ENCODE measurements at places on chromosomes 16 and 17. TPM values are rescaled to one million over a fixed set of nuclear protein-coding genes. Genes with fewer than 3 reads are reported as not detected.

Gene TANGO6
- 19.7 TPM for total RNA-seq

Gene CDH8
- total RNA-seq: not detected

Gene PRR35
- total RNA-seq: not detected

Gene STH
- not detected for total RNA-seq

Gene ADGRG1
- 0.83 TPM for total RNA-seq

GRCh38 chr17:72498364-72499210 is 377.8 kb downstream of the SOX9 start:
- no peak overlapping the region for H3K27ac ChIP-seq
- no peaks in the 10 kb centered on the region for H3K27me3 ChIP-seq
- peak; percentile 40 for DNase-seq
- no peaks in the 10 kb centered on the region for H3K36me3 ChIP-seq

GRCh38 chr16:427250-427649 is 1.8 kb downstream of the RAB11FIP3 start:
- no peak for DNase-seq
- no peaks in the 10 kb centered on the region for H3K27me3 ChIP-seq
- no peak overlapping the region for H3K27ac ChIP-seq
- peak overlapping the region; percentile 65 for H3K4me3 ChIP-seq
- H3K36me3 ChIP-seq: peaks cover 5% of the 10 kb centered on the region
- H3K4me1 ChIP-seq: peaks cover 13% of the 10 kb centered on the region

DNA sequence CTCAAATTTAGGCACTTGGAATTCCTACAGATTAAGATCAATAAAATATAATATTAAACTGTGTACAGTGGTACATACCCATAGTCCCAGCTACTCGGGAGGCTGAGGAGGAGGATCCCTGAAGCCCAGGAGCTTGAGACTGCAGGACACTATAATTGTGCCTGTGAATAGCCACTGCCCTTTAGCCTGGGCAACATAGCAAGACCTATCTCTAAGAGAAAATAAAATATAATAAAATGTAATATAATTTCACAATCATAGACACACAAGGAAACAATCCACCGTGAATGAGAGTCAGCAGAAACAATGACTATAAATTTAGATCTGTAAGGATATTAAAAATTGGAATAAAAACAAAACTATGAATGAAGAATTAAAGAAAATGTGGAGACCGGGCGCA is 10.0 kb upstream of the TNK1 start:
- H3K27ac ChIP-seq: no peak overlapping the region
- no peak overlapping the region for H3K4me3 ChIP-seq
- no peaks in the 10 kb centered on the region for H3K4me1 ChIP-seq
- DNase-seq: no peak

DNA sequence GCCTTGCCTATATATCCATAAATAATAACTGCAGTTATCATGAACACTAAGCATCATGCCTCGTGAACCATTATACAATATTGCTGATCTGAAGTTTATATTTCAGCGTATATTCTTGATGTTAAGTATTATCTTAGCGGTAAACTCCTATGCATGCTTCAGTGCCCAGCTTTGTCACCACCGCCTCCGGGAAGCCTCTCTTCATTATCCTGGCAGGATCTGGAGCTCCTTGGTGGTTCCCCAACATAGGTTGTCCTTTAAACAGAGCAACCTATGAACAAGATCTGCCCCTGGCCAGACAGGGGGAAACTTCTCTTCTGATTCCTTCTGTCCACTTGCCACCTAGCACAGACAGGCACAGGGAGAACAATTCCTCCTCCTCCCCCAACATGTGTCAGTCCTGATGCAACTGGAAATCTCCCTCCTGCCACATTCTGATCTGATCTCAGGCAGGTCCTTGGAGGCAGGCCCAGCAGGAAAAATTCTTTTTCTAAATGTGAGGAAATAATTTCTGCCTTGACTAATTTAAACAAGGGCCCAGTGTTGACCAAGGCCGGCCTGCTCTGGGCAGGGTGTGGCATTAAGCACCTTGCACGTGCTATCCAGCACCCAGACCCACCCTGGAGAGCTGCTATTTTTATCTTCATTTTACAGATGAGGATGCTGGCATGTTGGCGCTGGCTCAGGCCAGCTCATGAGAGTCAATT is 22.4 kb downstream of the SPNS2 start:
- DNase-seq: peak; percentile 54
- H3K4me1 ChIP-seq: peaks cover 6% of the 10 kb centered on the region
- no peaks in the 10 kb centered on the region for H3K36me3 ChIP-seq
- no peak overlapping the region for H3K4me3 ChIP-seq
- H3K27me3 ChIP-seq: peaks cover 3% of the 10 kb centered on the region

DNA sequence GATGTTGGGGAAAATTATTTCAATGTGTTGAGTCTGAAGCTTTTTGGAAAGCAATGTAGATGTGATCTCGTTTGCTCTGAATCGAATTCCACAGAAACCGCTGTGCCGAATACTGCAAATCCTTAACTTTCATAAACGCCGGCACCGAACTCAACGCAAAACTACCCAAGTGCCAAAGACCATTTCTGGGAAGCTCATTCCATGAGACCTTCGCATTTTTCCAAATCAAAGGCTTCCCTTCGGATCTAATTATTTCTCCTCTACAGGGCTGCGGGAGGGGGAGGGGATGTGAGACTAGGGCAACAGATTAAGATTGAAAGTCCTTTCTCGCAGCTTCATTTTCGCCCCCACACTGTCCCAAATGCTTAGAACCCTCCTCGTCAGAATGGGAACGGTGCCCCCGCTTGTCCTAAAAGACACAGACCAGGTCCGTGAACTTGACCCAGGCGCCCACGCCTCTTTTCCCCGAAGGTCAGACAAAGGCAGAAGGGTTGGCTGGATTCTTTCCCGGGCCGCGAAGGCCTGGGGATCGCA is 4.0 kb downstream of the PRAC1 start:
- H3K36me3 ChIP-seq: no peaks in the 10 kb centered on the region
- H3K4me3 ChIP-seq: no peak overlapping the region
- no peaks in the 10 kb centered on the region for H3K4me1 ChIP-seq
- no peak for DNase-seq
- H3K27me3 ChIP-seq: peaks cover 77% of the 10 kb centered on the region
- no peak overlapping the region for H3K27ac ChIP-seq

GRCh38 chr16:83923581-83924365 is 24.9 kb downstream of the MLYCD start:
- no peak for DNase-seq
- H3K27me3 ChIP-seq: no peaks in the 10 kb centered on the region
- peaks cover 5% of the 10 kb centered on the region for H3K4me1 ChIP-seq
- peaks cover 14% of the 10 kb centered on the region for H3K36me3 ChIP-seq
- no peak overlapping the region for H3K4me3 ChIP-seq
- no peak overlapping the region for H3K27ac ChIP-seq

Data from IMR-90 (cell line).